ENCODE measurements at places on chromosomes 16 and 17.

- DNase-seq: no peak
Observed at GRCh38 chr17:33218698-33219601, 74.1 kb downstream of the ASIC2 start.

DNA sequence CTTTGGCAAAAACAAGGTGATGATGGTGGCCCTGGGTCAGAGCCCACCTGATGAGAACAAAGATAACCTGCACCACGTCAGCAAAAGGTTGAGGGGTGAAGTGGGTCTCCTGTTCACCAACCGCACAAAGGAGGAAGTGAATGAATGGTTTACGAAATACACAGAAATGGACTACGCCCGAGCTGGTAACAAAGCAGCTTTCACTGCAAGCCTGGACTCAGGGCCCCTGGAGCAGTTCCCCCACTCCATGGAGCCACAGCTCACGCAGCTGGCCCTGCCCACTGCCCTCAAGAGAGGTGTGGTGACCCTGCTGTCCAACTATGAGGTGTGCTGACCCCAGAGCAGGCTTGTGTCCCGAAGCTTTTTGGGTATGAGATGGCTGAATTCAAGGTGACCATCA lies 29.7 kb upstream of the DLX4 start:
- DNase-seq: no peak

DNA sequence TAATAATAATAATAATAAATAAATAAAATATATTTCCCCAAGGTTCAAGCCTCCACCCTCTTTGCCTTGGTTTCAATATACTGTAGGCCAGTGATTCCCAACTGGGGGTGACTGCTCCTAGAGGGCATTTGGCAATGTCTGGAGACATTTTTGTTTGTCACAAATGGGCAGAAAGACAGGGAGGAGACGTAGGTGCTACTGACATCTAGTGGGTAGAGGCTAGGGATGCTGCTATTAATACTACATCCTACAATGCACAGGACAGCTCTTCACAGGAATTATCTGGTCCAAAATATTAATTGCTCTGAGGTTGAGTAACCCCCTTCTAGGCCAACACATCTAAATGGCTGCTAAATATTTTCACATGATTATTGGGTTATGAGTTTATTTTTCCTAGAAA lies 12.8 kb upstream of the PRR14 start:
- no peak for DNase-seq

DNA sequence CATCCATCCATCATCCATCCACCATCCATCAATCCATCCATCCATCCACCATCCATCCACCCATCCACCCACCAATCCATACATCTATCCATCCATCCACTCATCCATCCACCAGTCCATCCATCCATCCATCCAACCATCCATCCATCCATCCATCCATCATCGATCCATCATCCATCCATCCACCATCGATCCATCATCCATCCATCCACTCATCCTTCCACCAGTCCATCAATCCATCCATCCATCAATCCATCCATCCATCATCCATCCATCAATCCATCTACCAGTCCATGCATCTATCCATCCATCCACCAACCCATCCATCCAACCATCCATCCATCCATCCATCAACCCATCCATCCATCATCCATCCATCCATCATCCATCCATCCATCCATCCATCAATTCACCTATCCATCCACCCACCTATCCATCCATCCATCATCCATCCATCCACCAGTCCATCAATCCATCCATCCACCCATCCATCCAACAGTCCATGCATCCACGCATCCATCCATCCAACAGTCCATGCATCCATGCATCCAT lies 39.3 kb upstream of the SSTR5 start:
- DNase-seq: no peak

DNA sequence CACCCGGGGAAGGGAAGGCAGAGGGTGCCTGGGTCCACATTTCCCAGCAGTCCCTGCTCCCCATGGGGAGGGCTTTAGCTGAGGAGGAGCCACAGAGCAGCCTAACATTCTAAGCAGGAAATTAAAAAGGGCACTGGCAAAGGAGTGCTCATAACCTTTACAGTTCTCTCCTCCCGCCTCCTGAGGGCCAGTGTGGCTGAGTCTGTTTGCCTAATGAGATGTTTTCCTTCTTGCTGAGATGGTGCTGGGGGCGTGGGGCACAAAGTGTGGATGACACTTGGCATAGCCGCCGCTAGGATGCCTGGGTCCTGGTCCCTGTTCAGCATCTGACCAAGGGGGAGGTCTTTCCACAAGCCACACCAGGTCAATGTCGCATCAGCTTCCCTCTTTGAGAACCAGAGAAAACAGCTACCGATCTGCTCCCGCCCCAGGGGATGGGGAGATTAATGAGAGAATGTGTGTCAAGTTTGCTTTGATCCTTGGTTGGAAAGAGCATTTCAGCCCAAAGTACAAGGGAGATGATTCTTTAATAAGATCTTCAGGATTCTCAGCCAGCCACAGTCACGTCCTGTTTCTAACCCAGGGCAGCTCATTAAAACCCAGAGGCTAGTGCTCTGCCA lies 5.8 kb downstream of the KIF18B start:
- DNase-seq: no peak

DNA sequence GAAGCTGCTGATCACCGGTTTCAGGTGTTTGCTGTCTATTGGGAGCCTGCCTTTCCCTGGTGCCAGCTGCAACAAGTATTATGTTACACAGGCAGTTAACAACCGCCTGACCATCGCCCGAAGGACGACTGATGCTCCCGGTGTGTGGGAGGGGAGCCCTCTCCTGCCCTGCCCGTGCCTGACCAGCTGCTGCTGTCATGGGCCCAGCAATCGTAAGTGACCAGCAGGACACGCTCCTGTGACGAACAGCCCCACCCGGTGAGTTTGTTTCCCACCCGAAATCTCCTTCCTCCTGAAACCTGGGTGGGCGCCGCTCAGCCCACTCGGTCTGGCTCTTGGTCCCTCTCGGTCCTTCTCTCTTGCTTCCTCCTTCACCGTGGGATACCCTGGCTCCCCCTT lies 17.9 kb upstream of the UBE2I start:
- no peak for DNase-seq

DNA sequence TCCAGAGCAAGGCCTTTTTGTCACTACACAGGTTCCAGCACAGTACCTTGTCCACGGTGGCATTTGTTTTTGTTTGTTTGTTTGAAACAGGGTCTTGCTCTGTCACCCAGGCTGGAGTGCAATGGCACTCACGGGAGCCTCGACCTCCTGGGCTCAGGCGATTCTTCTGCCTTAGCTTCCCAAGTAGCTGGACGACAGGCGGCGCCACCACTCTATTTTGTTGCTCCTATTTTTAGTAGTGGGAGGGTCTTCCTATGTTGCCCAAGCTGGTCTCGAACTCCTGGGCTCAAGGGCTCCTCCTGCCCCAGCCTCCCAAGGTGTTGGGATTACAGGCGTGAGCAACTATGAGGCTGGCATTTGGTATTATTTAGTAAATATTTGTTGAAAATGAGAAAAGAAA lies 10.3 kb downstream of the MRC2 start:
- DNase-seq: no peak

DNA sequence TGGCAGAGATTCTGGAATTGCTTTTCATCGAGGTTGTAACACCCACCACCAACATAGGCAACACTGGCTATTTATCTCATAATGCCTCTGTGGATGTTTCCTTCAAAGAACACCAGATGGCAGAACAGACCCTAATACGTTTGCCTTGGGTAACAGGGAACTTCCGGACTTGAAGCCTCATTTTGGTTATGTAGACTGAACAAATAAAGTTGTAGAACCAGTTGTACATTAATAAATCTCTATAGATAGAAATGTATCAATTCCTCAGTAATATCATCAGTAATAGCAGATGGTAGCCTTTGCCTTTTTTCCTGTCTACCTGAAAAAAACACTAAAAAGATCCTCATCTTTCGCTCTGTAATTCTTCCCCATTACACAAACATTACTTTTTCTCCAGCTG lies 25.9 kb upstream of the APOH start:
- DNase-seq: no peak

GRCh38 chr16:78105517-78105916 lies 6.1 kb downstream of the WWOX start:
- DNase-seq: no peak

- DNase-seq: no peak
Observed at GRCh38 chr17:47423406-47424295, 99.9 kb downstream of the EFCAB13 start.

DNA sequence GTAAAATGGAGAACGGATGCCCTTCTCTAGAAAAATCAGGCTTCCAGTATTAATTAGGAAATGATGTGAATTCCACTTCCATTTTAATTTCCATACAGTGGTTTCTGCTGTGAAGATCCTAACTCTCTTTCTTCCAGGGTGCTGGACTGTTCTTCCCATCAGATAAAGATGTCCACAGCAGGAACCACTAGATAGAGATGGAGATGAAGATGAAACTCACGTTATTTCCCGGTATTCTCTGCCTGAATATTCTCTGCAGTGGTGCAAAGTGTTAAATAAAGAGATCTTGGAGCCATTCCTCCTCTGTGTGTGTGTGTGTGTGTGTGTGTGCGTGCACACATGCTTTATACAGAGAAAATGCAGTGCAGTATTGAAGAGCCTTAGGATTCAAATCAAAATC lies 727.5 kb downstream of the KCNJ2 start:
- no peak for DNase-seq

DNA sequence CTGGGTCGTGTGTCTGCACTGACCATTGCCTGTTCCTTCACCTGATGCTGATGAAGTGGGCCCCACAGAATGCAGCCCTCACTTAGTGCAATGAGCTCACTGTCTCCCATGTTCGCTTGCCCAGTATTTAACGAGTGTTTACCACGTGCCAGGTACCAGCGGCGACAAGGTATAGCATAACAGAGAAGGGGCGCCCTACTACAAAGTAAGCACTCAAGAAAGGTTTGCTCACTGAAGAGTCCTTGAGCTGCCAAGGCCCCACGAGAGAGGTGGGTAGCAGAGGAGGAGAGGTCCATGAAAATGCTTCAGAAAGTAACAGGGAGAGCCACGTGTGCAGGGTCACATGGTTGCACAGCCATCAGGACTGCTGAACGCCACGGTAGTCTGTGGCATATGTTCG lies 230.0 kb downstream of the NTN1 start:
- no peak for DNase-seq

GRCh38 chr16:10497132-10498101 lies 83.0 kb downstream of the EMP2 start:
- DNase-seq: no peak

GRCh38 chr16:30005341-30006094 lies 5.3 kb downstream of the DOC2A start:
- no peak for DNase-seq

GRCh38 chr17:27540318-27541101 lies 84.3 kb downstream of the KSR1 start:
- DNase-seq: no peak

GRCh38 chr16:11668623-11669379 lies 546 bp downstream of the SNN start:
- no peak for DNase-seq

DNA sequence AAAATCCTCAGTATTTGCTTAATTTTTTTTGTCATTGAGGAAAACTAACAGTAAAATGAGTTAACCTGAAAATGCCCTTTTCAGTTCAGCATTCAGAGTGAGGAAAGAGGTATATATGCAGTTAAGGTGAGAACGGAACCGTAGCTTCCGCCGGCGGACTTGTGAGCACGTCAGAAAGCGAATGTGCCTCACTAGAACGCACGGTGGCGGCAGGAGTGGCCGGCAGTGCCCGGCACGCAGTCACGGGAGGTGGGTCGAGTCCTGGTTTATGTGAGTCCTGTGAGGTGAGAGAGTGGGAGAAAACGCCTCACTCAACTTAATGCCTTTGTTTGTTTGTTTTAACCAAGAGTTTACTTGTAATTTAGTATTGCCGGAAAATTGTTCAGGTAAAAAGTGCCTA lies 6.1 kb downstream of the SEC14L1 start:
- no peak for DNase-seq

DNA sequence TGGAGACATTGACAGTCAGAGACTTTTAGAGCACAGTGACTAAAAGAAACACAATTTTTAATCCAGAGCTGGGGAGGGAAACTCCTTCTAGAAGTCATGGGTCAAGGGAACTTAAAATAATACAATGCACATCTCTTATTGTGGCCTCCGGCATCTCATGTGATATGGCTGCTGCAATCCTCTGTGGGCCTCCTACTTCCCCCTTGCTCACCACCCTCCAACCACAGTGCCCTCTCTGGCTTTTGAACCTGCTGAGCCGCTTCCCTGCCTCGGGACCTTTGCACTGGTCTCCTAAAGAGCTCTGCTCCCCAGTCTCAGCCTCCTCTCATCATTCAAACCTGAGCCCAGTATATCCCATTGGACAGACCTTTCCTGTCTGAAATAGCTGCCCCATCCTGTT lies 47.6 kb downstream of the HS3ST2 start:
- DNase-seq: no peak

Data from stimulated activated CD8-positive, alpha-beta memory T cell treated with anti-CD3 and anti-CD28 coated beads, Interleukin-7, amount 100 ng/mL, for 48 hours (primary cell).